ENCODE measurements at places on chromosomes 11 and 22. TPM values are rescaled to one million over a fixed set of nuclear protein-coding genes. Genes with fewer than 3 reads are reported as not detected.
A peak's percentile ranks its signal among the peaks of the same experiment; 100 is the strongest.

The TBX1 gene
- total RNA-seq, result not detected

The IGSF22 gene
- total RNA-seq, result not detected

The OR8D1 gene
- total RNA-seq, result not detected

The ELFN2 gene
- total RNA-seq, result 0.29 TPM

The CNGA4 gene
- total RNA-seq, result not detected

The BCO2 gene
- total RNA-seq, result 1.2 TPM

The TRPM5 gene
- total RNA-seq, result not detected

The CD44 gene
- total RNA-seq, result 238 TPM

The MMP7 gene
- not detected for total RNA-seq

The KCNE3 gene
- total RNA-seq, result 0.08 TPM

DNA sequence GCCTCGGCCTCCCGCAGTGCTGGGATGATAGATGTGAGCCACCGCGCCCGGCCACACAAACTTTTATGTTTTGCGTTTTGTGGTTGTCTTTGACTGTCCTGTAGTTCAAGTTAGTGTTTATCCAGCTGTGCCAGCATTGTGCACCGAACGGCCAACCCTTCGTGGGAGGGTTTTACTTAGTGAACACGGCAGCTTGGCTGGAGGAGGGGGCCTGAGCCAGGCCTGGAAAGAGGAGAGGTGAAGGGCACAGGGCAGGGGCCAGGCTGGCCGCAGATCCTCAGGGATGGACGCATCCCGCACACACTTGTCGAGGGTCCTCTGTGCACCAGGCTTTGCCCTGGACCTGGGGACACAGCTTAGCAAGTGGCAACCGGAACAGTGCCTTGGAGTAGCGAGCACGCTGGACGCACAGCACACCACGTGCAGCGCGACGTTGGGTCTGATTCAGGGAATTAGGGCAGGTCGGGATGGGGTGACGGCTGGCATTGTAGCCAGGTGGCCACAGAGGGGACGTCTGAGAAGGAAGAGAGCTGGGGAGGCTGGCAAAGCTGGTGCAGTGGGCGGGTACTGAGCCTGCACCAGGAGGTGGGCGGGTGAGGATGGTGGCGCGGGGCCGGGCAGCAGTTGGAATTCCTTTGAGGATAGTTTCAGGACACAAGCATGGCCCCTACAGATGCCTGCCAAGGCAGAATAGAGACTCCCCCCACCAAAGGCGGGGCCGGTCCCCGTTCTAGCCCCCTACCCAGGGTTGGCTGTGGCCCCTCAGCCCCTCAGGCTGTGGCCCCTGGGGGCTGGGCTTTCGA, 13.4 kb downstream of the EPS8L2 start:
- DNase-seq, result no peak

DNA sequence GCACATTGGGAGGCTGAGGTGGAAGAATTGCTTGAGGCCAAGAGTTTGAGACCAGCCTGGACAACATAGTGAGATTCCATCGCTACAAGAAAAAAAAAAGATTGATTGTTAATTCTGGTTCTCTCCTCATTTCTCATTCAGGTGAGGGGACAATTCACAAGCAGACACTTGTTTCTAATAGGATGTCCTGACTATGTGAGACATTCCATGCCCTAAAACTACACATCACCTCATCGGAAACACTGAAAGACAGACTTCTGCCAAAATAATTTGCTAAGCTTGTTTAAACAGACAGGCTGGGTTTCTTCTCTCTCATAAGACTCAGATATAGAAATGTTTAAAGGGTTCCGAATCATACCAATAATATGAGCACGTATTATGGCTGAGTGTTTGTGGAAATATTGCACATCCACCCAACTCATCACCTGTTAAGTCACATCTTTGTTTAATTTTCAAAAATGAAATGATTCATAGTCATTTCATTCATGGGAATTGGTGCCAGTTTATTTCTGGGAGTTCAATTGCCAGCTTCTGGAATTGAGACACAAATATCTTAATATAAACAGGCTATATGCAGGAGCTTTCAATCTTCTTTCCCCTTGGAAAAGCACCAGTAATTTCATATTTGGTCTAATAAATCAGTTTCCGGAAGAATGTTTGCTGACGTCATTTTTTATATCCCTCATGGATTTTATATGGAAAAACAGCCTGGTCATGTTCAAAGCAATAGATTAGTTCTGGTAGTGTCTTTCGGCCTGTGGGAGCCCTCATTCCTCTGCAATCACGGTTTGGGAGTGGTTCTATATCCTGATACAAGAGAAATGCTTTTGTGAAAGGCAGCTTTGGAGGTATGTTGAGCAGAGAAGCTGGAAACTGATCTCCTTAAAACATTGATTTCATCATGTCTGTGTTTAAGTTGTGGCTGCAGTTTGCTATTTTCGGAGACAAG, 87.0 kb downstream of the BDNF start:
- DNase-seq, result no peak

GRCh38 chr11:40286137-40286536, 1173.3 kb downstream of the LRRC4C start:
- peak; percentile 49 for DNase-seq

DNA sequence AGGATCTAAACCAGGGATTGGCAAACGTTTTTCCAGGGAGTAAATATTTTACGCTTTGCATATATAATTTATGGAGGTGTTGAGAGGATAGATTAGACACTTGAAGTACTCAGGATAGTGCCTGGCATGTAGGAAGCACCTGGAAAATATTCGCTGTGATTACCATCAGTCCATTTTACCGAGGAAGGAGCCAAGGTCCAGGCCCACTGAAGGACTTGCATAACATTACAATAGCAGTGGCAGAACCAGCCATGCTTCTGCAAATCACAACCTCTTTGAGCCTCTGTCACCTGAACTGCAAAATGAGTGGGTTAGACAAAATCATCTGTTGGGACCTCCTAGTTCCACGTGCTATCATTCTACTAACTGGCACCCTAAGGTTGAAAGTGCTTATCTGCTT, 5.4 kb downstream of the FUT4 start:
- no peak for DNase-seq

GRCh38 chr22:36773935-36774334, 2.0 kb downstream of the IFT27 start:
- DNase-seq, result peak; percentile 29

DNA sequence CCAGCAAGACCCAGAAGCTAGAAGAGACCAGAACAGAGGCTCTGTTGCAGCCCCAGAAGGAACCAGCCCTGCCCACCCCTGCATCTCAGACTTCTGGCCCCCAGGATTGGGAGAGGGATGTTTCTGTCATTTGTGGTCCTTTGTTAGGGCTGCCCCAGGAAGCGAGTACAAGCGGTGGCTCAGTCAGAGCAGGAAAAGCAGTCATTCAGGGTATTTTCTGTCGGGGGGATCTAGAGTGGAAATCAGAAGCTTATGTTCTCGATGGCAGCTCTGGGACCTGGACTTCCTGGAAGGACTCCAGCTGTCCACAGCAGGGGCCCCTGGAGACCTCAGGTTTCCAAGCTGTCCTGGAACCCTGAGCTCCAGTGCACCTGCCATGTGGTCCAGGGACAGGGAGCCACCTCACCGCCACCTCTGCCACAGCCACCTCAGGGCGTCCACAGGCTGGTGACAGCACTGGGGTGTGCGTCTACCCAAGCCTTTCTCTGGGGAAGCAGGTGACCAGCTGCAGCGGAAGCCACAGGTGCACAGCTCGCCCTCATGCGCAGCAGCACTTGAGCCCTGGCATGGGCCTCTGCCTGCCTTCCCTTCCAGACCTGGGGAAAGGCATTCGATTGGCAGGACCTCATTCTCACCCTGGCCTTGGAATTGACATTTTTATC, 2.6 kb downstream of the KRTAP5-5 start:
- no peak for DNase-seq

DNA sequence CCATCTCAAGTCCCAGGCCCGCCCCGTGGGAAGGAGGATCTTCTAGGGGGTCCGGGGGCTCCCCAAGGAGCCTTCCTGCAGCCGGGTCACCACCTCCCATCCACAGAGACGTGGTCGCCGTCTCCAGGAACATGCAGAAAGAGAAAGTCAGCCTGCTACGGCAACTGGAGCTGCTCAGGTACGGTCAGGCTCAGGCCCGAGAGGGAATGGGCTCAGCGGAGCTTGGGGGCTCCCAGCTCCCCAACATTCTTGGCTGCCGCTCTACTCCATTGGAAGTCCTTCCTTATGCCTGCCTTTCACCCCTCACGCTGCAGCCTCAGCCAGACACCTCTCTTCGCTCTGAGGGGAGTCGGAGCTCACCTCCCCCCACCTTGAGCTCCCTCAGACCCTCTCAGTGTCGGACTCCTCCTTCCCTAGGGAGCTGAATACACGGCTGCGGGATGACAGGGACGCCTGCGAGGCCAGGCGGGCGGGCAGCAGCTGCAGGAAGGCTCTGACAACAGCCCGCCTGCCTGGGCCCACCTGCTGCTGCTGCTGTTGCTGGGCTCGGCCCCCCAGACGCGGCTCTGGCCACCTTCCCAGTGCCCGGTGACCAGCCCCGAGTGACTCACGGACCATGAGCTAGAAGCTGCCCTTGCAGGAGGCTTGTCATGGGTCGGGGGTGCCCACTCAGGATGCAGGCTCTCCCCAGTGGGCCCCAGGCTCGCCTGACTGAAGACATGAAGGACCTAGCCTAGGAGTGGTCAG, 1.5 kb upstream of the CD151 start:
- no peak for DNase-seq

- DNase-seq, result no peak
These were observed 5.2 kb downstream of the SUN2 start for GRCh38 chr22:38750638-38751037.

GRCh38 chr22:25078591-25078990, 121.1 kb upstream of the CRYBB3 start:
- no peak for DNase-seq

- DNase-seq, result peak; percentile 38
These were observed 54.0 kb downstream of the C11orf58 start for GRCh38 chr11:16792426-16792825.

GRCh38 chr22:27768027-27768653, 33.4 kb downstream of the MN1 start:
- DNase-seq, result no peak

DNA sequence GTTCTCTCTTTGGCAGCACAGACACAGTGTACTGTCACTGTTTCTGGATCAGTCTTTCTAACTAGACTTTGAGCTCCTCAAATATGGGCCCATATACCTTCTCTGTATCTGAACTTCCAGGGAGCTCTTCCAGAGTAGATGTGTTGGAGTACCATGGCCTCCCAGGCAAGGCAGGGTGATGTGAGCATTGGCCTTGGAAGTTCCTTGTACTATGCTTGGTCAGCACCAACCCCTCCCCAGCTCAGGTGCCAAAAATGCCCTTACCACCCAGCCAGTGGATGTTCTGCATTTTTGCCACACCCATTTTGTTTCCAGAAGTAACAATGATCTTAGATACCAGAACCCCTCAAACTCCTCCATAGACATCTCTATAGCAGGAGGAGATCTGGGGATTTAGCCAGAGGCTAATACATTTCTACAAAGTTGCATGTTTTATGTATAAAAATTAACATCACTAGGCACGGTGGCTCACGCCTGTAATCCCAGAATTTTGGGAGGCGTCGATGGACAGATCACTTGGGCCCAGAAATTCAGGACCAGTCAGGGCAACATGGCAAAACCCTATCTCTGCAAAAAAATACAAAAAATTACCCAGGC, 132.7 kb downstream of the CCDC81 start:
- DNase-seq, result no peak

DNA sequence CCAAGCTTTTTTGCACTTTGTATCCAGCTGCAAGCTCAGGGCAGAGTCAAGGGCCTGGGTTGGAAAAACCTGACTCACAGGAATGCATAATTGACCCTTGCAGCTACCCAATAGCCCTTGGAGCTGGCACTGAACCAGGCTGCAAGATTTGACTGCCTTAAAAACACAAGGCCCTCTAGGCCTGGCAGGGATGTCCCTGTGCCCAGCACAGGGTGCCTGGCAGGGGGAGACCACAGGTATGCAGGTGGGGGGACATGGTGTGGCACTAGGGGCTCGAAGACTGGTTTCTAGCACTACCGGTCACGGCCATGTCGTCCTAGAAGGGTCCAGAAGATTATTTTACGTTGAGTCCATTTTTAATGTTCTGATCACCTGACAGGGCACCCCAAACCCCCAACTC, 30.2 kb downstream of the SBF1 start:
- no peak for DNase-seq

DNA sequence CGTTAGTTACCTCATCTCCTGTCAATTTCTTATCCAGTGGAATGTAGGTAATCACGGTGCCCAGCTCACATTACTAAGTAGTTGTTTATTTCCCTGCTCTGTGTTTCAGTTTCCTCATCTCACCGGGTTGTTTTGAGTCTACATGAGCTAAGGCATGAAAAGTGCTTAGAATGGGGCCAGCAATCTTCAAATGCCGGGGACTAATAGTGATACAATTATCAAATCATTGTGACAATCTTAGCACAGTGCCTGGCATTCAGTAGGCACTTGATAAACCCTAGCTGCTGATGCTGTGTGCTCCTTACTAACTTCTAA, 53.3 kb upstream of the CD5 start:
- no peak for DNase-seq

DNA sequence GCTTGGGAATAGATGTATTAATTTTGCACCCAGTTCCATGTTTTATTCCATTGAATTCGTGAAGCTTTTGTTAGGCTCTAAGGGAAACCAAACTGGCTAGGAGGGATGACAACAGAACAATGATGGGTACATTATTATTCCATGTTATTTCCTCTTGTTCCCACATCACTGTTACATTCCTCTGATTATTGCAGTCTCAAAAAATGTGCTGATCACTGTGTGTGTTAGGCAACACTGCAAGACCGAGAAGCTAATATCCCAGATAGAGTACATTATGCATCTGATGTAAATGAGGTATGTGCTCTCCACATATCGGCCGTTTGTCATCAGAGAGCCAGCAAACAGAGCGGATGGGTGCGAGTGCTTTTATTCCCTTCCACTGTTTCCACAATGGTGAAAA, 327.9 kb downstream of the SOX6 start:
- no peak for DNase-seq

DNA sequence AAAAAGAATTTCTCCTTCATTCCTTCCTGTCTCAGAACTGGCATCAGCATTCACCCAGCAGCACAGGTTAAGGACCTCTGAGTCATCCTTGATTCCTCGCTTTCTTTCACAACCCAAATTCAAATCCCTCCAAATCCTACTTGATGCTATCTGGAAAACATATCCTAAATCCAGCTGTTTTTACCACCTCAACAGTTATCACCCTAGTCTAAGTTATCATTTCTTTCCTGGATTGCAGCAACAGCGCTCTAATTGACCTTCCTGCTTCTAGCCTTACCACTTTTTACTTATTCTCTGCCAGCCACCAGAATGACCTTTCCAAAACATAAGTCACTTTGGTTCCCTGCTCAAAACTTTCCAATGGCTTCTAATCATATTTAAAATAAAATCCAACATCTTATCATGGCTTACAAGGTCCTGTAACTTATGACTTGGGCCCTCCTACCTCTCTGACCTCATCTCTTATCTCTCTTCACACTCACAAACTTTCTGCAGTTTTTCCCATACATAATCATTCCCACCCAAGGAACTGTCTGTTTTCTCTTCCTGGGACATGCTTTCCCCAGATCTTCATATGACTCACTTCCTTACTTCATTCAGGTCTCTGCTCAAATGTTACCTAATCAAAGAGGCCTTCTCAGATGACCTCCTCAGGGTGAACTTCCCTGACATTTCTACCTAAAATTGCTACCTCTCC, 119.4 kb downstream of the TTC28 start:
- DNase-seq, result peak; percentile 7

GRCh38 chr11:14974515-14975251, 2.5 kb upstream of the CALCA start:
- DNase-seq, result peak; percentile 55

- DNase-seq, result no peak
These were observed 43.7 kb upstream of the SUSD2 start for GRCh38 chr22:24137595-24137994.

- DNase-seq, result no peak
These were observed 8.3 kb downstream of the TBC1D22A start for GRCh38 chr22:46770726-46771125.
